ENCODE measurements at places on chromosomes 2 and 18.

- DNase-seq: no peak
Observed at GRCh38 chr2:174844295-174844708, 80.0 kb upstream of the CHRNA1 start.

DNA sequence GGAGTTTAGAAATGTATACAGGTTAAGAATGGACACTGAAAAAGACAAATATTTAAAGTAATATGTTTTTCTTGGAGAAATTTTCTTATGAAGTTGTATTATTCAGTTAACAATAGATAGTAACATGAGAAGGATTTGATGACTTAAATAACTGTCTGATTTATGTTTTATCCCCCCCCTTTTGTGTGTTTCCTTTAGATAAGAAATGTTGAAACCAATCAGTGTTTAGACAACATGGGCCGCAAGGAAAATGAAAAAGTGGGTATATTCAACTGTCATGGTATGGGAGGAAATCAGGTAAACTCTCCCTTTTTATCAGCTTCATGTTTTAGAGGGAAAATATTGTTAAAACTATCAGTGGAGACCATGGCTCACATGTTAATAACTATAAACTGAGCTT is 289.7 kb upstream of the KCNJ3 start:
- DNase-seq: no peak

- no peak for DNase-seq
Observed at GRCh38 chr2:12577567-12578253, 139.0 kb upstream of the TRIB2 start.

GRCh38 chr2:19362755-19363473 is 4.5 kb upstream of the OSR1 start:
- peak; percentile 71 for DNase-seq

DNA sequence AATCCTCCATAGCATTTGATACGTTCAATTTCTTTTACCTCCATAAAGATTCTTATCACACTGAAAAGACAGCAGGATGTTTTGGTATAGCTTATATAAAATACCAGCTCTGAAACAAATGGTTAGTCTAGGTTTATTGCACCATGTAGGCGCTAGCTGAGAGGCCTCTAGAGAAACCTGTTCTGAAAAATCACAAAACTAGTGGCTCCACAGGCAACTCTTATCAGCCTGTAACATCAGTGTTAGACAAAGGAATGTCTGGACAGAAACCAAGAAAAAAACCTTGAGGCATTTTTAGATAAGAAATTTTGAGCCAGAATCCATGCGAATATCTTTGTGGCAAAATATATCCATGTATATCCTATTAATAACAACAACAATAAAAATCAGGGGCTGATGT is 440.4 kb upstream of the MAP2 start:
- DNase-seq: no peak

GRCh38 chr18:62751341-62751821 is 36.0 kb downstream of the PHLPP1 start:
- DNase-seq: peak; percentile 12

DNA sequence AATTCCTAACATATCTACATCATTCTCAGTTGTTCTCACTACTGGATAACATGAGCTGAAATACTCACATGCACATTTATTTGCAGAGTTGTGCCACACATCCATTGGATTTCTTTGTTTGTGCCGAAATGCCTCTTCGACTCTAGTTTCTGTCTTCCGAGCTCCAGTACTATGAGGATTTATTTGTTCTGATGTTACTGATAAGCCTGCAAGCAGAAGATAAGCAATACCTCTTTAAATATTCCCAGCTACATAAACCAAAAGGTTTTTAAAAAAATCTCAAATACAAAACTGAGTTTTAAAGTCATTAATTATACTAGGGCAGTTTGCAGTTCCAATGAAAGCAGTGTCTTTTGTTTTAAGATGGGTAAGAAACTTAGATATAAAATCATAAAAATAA is 164.8 kb downstream of the ATAD2B start:
- DNase-seq: no peak

DNA sequence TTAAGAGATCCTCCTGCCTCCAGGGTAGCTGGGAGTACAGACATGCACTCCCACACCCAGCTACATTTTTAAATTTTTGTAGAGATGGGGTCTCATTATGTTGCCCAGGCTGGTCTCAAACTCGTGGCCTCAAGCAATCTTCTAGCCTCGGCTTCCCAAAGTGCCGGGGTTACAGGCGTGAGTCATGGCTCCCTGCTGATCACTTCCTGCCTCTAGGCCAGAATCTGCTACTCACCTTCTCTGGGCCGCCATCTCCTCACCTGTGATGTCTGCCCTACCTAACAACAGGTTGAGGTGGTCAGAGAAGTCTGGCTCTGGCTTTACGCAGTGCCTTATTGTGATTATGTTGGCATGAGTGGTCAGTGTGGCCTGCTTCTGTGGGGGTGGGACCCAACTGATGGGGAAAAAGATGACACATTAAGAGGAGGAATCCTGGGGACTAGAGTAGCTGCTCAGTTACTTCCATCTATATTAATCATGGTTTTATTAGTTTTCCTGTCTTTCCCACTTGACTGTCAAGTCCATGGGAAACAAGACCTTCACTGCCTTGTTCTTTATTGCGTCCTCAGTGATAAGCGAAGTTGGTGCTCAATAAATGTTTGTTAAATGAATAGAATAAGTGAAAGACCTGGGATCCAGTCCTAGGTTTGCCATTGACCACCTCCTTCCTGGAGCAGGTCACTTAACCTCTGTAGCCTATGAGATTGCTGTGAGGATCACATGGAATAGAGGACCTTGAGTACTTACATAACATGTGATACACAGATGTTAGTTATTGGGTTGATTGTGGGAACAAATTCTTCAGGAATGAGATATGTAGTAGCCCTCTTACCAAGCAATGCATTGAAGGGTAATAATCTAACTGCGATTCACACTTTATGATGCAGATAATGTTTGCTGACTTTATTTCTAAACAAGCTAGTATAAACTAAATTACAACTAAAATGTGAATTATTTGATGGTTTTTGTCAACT is 15.7 kb downstream of the KCTD1 start:
- no peak for DNase-seq

DNA sequence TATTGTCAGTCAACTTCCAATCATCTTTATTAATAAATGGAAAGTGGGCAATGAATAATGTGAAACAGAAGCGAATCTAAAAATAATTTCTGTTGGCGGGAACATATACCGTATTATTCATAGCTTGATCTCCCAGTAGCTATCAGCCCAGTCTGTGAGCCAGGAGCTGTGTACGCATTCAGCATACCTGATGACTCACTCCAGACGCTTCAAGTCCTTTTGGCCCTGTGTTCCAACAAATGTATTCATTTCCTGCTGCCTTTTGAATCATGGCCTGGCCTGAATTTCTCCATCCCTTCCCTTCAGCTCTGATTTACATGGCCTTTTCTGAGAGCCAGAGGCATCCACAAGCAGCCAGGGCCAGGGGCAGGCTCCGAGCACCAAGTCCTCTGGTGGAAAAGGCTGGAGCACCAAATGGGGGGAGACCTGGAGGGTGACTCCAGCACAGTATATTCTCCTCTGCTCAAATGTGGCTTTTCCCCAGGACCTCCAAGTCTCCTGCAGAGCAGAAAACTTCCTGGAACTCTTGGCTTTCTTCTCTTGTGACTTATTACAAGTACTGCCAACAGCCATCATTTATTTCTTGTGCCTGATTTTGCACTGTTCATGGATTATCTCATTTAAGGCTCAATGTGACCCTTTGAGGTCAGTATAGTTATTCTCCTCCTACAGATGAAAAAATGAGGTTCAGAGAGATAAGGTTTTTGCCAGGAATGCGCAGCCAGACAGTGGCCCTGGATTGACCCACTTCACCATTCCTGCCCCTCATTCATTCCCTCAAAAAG is 108.7 kb downstream of the EN1 start:
- DNase-seq: peak; percentile 99

DNA sequence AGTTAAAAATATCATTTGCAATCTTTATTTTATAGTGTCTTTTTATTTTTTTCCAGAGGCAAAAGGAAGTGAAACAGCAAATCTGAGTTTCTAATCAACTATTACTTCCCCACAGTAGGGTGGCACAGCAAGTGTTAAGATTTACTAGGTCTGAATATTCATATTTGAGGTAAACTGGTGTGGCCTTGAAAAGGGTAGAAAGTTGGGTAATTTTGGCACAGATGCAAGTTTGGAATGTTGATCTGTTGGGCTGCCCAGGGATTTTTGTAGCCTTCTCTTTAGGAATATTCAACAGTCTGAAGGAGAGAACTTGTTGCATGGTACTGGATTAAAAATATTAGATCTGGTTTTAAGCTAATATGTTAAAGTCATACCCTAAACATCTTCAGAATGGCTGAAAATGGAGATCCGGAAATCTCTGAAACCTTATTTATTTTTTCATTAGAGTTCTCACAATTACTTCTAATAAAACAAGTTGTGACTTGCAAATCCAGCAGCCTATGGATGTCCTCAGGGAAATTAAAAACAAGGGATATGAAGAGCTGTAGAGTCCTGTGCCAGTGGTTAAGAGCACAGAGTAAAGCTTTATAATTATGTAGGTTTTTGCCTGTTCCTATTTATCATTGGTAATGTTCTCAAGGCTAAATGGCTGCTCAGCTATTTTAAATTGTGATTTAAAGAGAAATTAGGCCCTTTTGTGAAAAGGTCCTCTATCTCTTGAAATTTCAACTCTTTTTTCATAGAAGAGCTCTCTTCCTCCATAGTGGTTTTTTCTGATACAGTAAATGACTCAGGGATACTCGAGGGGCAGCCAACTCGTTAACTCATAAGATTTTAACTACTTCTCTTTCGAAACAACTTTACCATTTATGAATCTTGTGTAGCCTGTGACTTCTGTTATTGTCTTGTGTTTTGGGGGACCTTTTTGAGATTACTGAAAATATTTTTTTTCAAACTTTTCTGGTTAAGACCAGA is 11.0 kb downstream of the TANK start:
- peak; percentile 8 for DNase-seq

GRCh38 chr18:13120983-13121441 is 97.5 kb upstream of the LDLRAD4 start:
- DNase-seq: peak; percentile 86

- DNase-seq: no peak
Observed at GRCh38 chr2:200744201-200744602, 67.5 kb upstream of the BZW1 start.

GRCh38 chr2:70767699-70768589 is at the start of gene ADD2:
Gene ADD2, minus strand, starts transcription at chr2:70768200. Its CDS starts 61,792 bp downstream, at chr2:70706408.
- peak; percentile 12 for DNase-seq

GRCh38 chr2:37274359-37274965 is 43.0 kb downstream of the NDUFAF7 start:
- peak; percentile 17 for DNase-seq

GRCh38 chr2:10481055-10481665 is 33.0 kb upstream of the ODC1 start:
- DNase-seq: no peak

- DNase-seq: no peak
Observed at GRCh38 chr2:196440413-196440812, 199.1 kb upstream of the CCDC150 start.

DNA sequence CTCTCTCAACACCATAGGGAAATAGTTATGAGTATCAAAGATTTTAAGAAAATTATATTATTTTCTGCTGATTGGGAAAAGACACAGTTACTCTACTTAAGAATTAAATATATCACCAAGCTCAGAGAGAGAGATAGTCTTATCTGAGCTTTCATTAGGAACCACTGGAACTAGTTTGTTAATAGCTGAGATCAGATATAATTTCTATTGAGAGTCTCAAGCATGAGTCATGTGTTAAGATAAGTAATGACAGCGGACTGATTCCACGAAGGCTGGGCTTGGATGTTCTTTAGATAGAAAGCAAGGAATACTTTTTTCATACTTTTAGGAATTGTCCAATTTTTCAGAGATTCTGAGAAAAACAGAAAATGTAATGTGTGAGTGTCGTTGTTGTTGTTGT is 44.4 kb upstream of the RBM44 start:
- no peak for DNase-seq

DNA sequence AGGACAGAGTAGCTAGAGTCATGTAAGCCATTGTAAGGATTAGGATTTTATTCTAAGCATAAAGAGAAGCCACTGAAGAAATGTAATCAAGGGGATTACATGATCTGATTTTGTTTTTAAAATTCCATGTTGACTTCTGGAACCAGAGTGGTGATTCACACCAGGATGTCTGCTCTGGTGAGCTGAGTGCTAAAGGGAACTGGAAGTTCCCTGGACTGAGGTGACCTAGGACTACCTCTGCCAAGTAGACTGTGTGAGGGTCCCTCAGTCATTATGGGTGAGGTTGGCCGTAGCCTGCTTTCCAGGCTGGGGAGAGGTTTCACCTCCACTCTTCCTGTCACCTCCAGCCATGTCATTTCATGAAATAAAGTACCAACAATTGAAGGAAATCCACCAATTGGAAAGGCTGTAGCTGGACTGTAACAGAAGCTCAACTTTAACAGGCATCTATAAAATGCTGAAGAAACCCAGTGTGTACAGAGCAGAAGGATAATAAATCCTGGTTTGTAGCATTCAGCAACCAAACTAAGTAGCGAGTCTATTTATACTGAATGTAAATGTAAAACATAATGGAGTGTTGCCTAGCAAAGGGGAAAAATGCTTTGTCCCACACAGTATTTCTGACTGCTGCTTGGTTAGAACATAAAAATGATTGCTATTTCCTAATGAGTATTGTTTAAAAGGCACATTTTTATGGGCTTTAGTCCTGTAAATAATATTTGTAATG is 507.4 kb upstream of the PKDCC start:
- no peak for DNase-seq

- no peak for DNase-seq
Observed at GRCh38 chr2:127605691-127606263, 40.2 kb upstream of the GPR17 start.

GRCh38 chr2:68750592-68751396 is 16.2 kb downstream of the ARHGAP25 start:
- DNase-seq: no peak

- no peak for DNase-seq
Observed at GRCh38 chr18:56097621-56098020, 509.6 kb upstream of the TCF4 start.

DNA sequence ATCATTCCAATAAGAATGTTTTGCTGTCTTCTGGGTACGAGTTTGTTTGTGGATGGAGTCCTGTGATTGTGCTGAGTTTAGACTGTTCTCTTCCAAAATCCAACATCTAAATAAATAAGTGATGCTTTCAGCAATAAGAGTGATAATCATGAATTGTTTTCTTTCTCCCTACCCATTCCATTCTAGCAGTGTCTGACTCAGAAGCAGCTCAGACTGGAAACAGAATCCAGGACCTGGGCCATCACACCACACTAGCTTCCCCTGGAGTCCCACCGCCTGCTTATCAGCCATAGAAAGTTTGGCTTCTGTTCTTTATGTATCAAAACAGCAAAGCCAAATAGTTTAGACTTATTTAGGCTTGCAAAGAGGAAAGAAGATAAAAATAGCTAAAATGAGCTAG is 76.4 kb upstream of the CNGA3 start:
- no peak for DNase-seq

- DNase-seq: no peak
Observed at GRCh38 chr2:176643646-176644045, 374.4 kb downstream of the MTX2 start.

GRCh38 chr2:211837706-211838105 is 700.9 kb downstream of the ERBB4 start:
- DNase-seq: peak; percentile 5

GRCh38 chr2:235611349-235611748 is 117.5 kb downstream of the AGAP1 start:
- no peak for DNase-seq

DNA sequence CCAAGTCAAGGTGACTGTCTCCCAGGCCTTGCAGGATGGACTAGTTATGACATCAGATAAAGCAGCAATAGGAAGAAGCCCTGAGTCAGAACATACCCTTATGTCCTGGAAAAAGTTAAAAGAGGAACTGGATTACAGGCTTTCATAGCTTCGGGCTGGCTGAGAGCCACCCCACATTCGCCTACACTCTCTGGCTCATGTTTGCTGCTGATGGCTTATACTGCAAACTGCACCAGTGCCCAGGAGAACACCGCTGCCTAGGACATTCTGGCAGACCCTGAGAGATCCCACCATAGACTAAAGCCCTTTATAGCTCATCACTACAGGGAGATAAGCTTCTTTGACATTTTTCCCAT is 20.3 kb downstream of the SLC8A1 start:
- peak; percentile 70 for DNase-seq

All from fibroblast of lung (primary cell).